ENCODE measurements at places on chromosomes 4 and X. TPM values are rescaled to one million over a fixed set of nuclear protein-coding genes. Genes with fewer than 3 reads are reported as not detected.

Gene TBX22
- not detected for total RNA-seq

Gene CT45A10
- total RNA-seq = not detected

Gene ANKRD50
- 12.8 TPM for total RNA-seq

Gene JADE3
- total RNA-seq = 4.9 TPM

Gene GPC3
- 0.28 TPM for total RNA-seq

Gene STX18
- total RNA-seq = 13.6 TPM

Gene CT47B1
- not detected for total RNA-seq

Gene ADAMTS3
- 0.32 TPM for total RNA-seq

Gene AFM
- total RNA-seq = not detected

Gene GPR119
- total RNA-seq = not detected

Gene ADH1B
- 14.2 TPM for total RNA-seq

Gene GYPE
- not detected for total RNA-seq

Gene FGFR3
- total RNA-seq = 150 TPM

Measured in esophagus mucosa (tissue), 1 donor.